GM13977 (cell line): ENCODE measurements at places on chromosomes 7 and 10.

DNA sequence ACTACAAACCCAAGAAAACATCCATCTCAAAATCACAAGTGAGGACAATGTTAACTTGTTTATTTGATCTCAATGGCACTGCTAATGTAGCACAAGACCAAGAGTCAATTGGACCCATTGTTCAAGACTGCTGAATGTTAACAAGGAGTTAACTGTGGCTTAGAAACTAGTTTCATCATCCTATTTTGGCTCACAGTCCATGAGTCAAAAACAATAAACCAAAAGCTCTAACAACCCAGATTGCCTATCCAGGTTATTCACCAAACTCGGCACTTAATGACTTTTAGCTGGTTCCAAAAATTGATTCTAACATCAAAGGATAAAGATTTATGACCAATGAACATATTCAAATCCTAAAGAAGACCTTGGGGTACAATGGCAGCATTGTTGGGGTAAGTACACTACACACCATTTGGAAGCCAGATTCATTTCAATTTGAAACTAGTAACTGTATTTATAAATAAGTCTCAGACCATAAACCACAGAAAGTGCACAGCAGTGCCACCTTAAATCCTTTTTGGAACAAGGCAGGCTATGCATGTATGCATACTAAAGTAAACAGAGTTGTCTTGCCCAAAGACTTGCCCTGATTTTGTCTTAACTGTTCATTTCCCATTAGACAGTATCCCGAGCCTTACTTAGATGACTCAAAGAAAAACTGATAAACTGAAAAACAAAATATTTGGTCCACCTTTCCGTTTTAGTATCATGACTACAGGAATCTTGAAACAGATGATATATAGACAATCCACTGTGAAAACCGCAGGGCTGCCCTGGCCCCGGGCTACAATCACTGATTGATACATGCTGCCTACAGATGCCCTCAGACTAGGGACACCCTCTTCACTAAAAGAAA is 84.5 kb downstream of the SRPK2 start:
- DNase-seq, result no peak

GRCh38 chr10:421170-421569 is 268.3 kb downstream of the DIP2C start:
- DNase-seq, result no peak

GRCh38 chr10:72095195-72095594 is 6.8 kb upstream of the SPOCK2 start:
- DNase-seq, result no peak

- no peak for DNase-seq
Observed at GRCh38 chr7:142646386-142647140, 102.7 kb upstream of the PRSS1 start.

- no peak for DNase-seq
Observed at GRCh38 chr7:96143495-96144259, 178.2 kb downstream of the SLC25A13 start.

GRCh38 chr7:108417926-108418325 is 38.3 kb downstream of the NRCAM start:
- no peak for DNase-seq

DNA sequence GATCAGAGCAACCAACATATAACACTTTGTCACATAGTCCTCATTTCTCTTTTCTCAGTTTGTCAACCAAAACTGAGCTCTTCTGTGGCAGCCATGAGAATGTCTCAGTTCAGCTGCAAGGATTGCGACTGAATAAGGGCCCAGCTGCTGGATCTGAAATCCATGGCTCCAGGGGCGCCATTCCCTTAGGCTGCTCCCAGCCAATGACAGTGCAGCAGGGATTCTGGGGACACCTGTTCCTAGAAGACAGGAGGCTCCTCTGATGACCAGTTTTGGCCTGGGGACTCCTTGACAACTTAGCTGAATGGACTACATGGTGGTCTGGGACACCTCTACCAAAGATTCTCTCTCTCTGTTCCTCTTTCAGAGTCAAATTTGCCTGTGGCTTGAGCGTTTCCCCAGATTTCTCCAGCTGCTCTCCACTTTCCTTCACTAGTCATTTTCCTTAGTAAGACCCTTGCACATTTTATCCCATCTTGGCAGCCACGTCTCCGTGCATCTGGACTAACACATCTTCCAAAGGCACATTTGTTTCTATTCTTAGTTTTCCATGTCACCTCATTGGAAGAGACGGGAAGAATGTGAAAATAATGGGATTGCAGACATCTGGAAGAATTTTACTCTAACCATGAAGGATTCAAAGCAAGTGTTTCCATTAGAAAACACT is 28.1 kb upstream of the KIF5B start:
- no peak for DNase-seq

DNA sequence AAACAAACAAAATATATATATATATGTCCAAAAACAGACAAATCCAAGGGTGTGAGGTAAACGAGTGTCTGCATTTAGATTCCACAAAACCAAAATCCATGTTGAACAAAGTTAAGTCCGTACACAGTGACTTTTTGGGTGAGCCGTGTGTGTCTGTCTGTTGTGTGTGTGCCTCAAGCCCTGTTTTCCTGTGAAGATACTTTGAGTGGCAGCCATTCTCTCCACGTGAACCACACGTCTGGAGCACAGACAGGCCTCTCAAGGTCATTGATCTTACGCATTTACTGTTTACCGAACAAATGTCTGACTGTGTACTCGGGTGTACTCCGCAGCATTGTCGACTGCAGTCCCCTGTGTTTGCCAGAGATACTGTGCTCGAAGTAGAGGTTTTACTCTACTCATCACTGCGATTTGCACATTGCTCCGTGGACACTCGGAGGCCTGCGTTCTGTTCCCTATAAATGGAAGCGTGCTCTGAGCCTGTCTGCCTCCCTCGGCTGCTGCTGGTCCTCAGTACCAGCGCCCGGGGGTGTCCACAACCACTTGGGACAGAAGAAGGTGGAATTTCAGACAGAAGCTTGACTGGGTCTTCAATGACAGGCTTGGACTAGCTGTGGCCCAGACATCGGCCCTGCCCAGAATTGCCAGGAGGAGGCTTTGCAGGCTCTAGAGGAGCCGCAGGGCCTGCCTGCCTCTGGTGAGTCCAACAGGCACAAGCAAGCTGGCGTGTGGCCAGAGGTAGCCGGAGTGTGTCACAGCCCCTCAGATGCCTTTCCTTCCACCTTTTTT is 22.1 kb downstream of the CYP17A1 start:
- no peak for DNase-seq

- DNase-seq, result peak; percentile 4
Observed at GRCh38 chr10:71084061-71084817, 128.1 kb upstream of the UNC5B start.

DNA sequence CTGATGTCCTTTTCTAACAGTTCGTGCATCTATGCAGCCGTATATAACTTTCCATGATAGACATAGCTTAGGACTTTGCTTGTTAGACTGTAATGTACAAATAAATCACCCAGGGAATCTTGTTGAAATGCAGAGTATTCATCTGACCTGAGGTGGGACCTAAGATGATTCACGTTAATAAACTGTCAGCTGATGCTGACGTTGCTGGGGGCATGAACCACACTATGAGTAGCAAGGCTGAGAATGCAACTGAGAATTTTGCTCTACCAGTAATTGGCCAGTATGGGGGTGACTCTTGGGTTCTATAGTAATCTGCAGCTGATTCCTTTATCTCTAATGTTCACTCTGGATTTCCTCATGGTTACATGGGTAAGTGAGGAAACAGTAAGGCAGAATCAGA is 130.1 kb upstream of the MALRD1 start:
- no peak for DNase-seq

GRCh38 chr10:99695761-99696160 is 36.2 kb downstream of the COX15 start:
- no peak for DNase-seq

GRCh38 chr7:30238721-30239441 is 45.5 kb upstream of the ZNRF2 start:
- peak; percentile 48 for DNase-seq

- no peak for DNase-seq
Observed at GRCh38 chr10:932589-932988, 1.1 kb upstream of the LARP4B start.

GRCh38 chr7:46432708-46433107 is 511.6 kb upstream of the IGFBP3 start:
- no peak for DNase-seq

DNA sequence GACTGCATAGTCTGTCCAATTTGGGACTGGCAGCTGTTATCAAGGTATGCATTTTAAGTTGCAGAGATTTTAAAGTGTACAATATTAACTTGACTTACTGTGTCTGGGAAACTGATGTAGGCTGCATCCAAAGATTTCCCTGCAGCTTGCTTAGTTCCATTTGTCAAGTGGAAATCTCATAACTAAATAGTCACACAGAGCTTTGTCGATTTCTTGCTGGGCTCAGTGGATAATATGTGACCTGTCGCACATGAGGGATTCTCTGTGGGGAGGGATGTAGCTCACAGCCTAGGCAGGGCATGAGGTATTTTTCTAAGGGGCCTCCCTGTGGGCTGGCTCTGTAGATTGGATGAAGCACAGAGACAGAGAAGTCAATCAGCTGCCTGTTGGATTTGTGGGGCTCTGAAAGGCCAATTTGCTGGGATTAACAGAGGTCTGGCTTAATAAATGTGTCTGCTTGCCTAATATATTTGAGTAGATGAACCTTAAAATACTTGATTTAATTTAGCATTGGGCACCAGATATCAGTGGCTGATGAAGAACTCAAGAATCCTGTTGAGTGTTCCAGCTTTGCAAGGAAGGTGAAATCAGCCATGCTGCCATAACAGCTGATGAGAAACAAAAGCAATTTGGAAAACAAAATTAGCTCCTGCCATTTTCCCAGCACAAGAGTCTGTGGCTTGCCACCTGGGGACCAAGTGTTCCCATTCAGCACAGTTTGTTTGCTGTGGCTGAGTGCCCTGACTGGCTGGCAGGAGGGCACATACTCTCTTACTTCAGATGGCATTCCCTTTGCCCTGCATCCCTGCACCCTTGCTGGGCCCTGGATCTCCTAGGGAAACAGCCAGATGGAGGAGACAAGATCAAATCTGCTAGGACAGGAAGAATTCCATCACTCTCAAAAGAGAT is 598.5 kb downstream of the SORCS3 start:
- no peak for DNase-seq

DNA sequence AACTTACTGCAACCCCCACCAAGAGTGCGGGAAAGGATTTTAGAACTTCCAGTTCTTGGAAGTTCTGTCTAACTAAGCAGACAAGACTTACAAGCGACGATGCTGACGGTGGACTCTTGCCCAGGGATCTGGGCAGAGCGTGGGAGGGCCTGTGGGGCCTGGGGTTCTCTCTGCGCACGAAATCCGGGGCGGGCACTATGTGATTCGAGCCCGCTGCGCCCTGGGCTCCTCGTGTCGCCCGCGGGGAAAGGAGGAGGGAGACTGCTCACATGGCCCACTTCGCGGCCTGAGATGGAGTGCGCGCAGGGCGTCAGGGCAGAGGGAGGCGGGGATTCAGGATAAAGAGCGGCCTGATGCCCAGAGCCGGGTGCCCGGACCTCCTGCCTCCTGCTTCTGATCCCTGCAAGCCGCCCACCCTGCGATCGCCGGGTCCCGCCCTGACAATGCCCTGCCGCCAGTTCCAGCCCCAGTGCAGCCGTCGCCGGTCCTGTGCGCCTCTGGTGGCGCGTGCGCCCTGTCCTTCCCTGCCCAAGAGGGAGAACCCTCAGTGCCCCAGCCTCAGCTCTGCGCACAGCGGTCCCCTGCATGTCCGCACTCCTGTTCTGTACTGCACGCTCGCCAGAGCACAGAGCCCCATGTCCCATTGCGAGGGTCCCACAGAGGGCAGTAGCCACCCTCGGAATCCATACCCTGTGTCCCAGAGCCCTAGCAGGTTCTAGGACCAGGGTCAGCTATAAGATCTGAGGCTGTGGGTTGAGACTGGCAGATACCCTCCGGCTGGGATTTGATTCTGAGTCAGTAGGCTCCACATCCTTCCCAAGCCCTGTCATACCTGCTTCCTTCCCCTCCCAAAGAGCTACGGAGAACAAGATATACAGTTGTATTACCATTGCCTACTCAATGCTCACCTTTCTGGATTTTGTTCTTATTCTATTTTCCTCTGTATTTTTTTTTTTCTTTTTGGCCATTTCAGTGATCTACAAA is 99.4 kb upstream of the TMEM106B start:
- DNase-seq, result no peak

GRCh38 chr7:78225534-78225933 is 427.0 kb downstream of the PHTF2 start:
- no peak for DNase-seq

GRCh38 chr10:85868627-85869499 is 497.7 kb downstream of the GRID1 start:
- no peak for DNase-seq
